ENCODE measurements at places on chromosomes 16 and 17.

DNA sequence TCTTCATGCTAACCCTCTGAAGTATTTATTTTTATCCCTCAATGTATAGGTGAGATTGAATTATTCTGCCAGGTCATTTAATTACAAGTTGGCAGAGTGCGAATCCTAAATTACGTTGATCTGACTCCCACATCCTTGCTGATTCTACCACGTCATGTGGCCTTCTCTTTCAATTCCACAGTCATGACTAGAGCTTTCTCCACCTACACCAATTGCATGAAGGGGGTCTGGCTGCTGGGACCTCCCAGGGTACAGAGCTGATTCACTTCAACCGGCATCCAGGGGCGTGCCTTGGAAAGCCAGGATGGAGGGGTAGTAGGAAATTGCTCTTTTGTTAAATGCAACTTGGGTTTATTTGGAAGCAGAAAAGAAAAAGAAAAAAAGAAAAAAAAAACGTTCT lies 41.1 kb upstream of the CDH13 start:
- DNase-seq = no peak

DNA sequence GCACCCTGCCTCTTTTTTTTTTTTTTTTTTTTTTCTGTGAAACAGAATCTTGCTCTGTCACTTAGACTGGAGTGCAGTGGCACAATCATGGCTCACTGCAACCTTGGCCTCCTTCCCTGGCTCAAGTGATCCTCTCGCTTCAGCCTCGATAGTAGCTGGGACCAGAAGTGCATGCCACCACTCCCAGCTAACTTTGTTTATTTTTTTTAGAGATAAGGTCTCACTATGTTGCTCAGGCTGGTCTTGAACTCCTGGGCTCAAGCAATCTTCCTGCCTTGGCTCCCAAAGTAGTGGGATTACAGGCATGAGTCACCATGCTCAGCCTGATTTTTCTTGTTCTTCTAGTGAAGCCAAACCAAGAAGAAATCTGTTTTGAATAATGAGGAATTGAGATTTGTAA lies 25.0 kb downstream of the CDK12 start:
- no peak for DNase-seq

GRCh38 chr17:10224582-10225195 lies 26.3 kb upstream of the GAS7 start:
- no peak for DNase-seq

- DNase-seq = no peak
These were observed 4.6 kb downstream of the KIFC3 start for GRCh38 chr16:57797526-57798266.

DNA sequence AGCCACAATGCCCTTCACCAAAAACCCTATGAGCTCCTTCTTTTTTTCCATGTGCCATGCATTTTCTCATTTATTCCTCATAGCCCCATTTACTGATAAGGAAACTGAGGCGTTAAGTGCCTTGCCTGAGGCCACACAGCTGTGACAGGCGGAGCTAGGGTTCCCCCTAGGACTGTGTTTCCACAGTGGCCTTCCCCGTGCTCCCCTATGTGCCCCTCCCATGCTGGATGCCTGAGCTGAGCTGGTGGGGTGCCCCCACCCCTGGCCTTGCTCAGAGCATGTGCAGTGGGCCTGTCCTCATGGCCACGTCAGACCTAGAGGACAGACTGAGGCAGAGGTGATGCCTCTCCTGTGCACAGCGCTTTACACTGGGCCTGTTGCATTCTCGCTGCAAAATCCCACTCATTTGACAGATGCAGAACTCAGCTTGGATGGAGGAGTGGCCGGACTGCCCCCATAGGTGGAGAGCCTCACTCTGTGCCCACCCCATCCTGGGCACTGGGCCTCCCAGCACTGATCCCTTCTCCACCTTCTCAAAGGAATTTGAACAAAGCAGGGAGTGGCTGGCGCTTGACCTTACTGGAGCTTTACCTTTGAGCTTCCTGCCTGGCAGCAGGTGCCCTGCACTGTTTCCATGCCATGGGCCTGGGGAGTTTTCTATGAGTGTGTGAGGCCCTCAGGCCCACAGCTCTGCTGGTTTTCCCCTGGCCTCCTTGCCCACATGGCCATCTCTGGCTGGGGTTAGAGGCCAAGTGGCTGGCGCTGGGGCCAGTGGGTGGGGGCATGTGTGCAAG lies 2.6 kb downstream of the MAP2K3 start:
- DNase-seq = no peak

DNA sequence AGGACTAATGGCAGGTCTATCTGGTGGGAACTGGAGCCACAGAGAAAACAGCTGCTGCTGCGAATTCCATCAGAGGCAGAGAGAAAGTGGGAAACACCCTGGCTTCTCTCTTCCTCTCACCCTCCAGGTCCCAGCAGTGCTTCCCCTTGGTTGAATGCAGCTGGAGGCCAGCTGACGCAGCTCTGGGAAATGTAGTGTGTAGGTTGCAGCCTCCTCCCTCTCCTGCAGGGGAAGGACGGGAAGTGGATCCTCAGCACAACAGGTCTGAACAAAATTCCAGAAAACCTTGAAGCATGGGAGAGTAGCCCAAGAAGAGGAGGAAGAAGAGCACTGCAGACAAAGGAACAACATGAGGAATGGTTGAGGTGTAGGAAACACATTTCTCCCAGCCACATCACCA lies 67.8 kb upstream of the MMP2 start:
- no peak for DNase-seq

DNA sequence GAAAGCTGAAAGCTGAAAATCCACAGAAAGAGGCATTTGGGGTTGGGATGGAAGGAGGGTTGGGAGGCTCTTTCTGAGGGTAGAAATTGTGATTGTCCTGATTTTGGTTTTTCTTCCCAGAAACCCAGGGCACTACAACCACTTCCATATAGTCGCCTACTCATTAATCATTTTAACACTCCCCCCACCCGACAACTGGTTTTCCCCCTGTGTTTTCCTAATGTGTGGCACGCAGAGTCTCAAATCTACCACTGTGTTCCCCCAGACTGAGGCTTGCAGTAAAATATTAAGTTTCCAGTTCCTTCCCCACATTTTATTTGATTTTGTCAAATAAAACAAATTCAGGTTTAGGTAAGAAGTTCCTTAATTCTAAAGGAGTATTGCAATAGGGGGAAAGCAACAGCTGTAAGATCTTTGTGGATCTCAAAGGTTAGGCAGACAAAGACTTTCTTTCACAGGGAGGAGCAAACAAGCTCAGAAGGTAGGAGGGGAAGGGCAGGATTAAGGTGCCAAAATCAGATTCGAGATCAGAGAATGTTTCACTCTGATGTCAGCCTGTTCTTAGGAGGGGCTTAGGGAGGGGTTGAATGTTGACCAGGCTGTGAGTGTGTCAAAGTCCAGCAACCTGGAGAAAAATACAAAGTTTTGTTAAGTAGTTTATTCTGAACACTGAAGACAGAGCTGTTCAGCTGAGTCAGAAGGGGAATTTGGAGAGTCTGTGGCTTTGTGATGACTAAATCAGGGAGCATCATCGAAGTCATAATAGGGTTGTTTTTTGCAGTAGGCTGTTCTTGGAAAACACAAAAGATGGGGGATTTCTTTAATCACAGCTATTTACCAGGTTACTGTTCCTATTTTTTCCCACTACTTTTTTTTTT lies 3.6 kb downstream of the ZNF267 start:
- no peak for DNase-seq

GRCh38 chr17:38572669-38573365 lies 32.9 kb downstream of the SRCIN1 start:
- DNase-seq = no peak

GRCh38 chr16:54842743-54843423 lies 87.8 kb upstream of the IRX5 start:
- DNase-seq = no peak

DNA sequence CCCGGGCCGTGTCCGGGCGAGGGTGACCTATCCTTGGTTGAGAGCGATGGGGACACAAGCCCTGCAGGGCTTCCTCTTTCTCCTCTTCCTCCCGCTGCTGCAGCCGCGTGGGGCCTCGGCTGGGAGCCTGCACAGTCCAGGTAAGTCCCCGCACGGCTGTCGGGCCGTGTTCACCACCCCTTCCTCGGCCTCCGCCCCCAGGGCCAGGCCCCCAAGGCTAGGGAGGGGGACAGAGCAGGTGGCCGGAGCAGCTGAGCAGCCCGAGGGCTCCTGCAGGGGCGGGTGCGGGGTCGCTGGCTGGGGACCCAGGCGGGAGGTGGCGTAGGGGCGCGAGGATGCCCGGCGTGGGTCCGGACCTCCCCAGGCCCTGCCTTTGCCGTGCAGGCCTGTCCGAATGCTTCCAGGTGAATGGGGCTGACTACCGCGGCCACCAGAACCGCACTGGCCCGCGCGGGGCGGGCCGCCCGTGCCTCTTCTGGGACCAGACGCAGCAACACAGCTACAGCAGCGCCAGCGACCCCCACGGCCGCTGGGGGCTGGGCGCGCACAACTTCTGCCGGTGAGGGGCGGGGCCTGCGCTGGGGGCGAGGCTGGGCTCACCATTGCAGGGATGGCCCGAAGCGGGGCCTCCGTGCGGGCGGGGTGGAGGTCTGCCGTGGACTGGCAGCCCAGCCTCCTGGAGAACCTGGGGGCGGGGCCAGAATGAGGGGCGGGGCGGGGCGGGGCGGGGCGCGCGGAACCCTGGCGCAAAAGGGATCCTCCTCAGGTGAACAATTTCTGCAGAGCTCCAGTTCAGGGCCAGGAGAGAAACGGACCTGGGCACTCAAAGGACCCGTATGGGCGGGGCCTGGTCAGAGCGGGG lies 631 bp downstream of the KREMEN2 start:
- DNase-seq = no peak

- DNase-seq = no peak
These were observed 10.7 kb upstream of the CISD3 start for GRCh38 chr17:38719289-38719942.

GRCh38 chr16:53925107-53925410 lies 221.1 kb downstream of the FTO start:
- DNase-seq = no peak

DNA sequence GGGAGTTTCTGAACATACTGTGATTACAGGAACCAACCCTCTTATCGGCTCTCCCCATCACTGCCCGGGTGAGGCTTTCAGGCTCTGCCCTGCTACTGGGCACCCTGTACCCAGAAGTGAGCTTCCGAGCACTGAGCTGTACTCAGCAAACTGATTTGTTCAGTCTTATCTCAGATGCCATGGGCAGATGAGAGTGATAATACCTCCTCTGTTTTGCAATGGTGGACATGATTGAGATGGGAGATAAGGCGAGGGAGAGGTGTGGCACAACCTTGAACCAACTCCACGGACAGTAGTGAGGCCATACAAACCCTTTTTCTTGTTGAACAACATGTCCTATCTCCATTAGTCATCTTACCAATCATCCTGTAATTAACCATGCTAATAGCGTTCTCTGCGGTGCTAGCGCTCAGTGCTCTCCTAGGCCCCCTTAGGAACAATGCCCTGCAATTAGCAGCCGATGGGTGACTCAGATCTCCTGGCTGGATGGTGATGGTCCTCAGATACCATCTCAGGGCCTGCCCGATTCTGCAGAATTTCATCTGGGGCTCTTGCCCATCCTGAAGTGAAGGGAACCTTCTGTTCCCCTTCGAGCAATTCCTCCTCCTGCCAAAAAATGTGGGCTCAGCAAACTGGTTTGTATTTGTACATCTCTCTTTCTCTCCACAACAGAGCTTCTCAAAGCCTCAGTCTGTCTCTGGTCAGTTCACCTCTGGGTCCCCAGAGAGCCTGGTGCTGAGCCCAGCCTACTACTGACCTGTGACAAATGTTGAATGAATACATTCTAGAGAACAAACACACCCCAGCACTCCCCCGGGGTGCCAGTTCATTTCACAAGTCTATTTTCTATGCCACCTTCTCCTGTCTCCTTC lies 139.3 kb upstream of the IRX3 start:
- DNase-seq = no peak

DNA sequence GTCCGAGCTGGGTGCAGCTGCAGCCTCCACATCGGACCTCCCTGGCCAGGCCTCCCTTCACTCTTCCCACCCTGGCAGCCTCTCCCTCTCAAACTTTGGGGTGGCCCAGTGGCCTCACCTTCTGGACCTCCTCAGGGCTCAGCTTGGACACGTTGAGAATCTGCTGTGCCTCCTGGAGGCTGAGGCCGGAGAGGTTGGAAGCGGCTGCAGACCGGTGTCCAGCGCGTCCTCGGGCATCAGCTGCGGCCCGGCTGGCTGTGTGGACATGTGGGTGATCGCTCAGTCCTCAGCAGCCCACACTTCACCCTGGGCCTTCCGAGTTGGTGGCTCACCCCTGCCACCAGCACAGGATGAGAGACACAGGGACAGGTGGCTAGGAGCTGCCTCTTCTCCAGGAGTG lies 9.9 kb downstream of the PAM16 start:
- no peak for DNase-seq

- DNase-seq = no peak
These were observed 92.2 kb upstream of the CDH11 start for GRCh38 chr16:65213866-65214595.

GRCh38 chr16:86946396-86946795 lies 368.0 kb downstream of the FOXL1 start:
- DNase-seq = no peak

DNA sequence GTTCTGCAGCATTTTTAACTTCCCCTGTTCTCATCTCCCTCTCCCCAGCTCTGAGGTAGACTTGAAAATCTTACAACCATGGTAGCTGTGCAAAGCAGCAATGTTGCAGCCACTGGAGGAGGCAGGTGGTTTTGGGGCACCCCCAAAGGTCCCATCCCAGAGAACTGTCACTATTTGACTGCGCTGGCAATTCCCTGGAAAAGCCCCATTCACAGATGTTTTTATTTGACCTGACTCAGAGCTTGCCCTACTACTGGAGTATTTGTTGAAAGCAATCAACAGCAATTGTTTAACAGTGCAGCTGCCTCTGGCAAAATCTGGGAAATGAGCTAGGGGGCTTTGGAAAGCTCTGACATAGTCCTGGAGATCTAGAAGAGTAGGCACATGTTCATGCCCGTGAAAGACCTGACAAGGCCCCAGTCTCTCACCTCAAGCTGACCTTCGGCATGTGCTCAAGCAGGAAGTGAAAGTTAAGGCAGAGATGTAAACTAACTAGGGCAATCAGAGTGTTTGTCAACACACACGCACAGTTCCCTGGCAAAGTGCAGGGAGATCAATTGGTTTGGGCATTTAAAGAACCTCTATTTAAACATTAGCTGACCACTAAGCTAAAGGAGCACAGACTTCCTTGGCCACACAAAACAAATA lies 19.7 kb upstream of the PIK3R5 start:
- DNase-seq = no peak

GRCh38 chr17:35541434-35541833 lies 4.0 kb upstream of the SLFN12L start:
- no peak for DNase-seq

GRCh38 chr17:40298726-40299125 lies 10.3 kb upstream of the RARA start:
- DNase-seq = no peak

- DNase-seq = no peak
These were observed 61.4 kb upstream of the PIRT start for GRCh38 chr17:10899281-10899680.

DNA sequence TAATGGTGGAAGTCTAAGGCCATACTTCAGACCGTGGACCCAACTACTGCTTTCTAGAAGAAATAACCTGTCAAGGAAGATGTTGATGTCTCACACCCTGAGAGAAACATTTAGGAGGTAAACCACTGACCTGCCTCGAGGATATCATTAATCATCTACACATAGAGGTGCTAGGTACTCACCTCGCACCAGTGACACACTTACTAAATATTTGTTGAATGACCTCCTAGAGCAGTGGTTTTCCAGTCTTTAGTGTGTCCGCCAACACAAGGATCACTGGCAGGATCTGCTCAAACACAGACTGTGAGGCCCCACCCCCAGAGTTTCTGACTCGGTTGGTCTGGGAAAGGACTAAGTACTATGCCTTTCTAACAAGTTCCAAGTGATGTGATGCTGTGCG lies 197.4 kb upstream of the CACNG5 start:
- DNase-seq = no peak

Data from stimulated activated CD8-positive, alpha-beta memory T cell treated with anti-CD3 and anti-CD28 coated beads, Interleukin-7, amount 100 ng/mL, for 1 hour (primary cell).